ENCODE measurements at places on chromosomes 5 and 9. TPM values are rescaled to one million over a fixed set of nuclear protein-coding genes. Genes with fewer than 3 reads are reported as not detected.

DNA sequence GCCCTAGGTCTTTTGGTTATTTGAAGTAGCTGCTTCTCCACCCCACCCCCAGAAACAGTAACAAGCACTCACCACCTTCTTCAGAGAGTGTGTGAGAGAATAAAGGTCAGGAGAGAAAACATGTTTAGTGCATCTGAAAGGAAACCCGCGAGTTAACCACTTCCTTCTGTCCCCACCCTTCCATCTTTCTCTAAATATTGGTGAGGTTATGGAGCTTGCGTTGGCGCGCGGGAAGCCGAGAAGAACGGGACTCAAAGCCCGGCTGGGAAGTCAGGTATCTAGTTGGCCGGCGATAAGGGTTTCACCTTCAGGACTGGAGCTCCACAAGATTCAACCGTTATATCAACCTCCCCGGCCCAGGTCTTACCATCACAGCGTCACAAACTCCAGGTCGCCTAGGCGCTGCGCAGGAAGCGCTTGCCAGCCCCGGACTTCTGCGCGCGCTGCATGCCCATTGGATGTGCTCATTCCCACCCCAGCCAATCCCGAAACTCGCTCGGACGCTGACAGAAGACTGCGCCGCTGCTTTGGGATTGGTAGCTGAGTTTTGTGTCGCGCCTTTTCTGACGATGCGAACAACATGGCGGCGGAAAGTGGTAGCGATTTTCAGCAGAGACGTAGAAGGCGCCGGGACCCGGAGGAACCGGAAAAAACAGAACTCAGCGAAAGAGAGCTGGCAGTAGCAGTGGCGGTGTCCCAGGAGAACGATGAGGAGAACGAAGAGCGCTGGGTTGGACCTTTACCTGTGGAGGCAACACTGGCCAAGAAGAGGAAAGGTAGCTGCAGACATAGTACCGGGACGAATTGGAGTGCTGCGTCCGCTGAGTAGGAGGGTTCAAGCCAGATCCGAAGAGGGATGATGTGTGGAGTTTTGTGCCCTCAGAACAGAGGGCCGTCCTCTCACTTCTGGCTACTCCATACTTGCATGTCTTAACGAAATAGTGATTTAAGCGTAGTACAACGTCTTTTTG, at the start of the genes CENPK and PPWD1:
TSS of gene CENPK (minus strand) at position 438 of the 971 bp plus-strand sequence. CDS start 8,261 bp downstream, outside the sequence.
TSS of gene PPWD1 (plus strand) at position 566 of the 971 bp plus-strand sequence. CDS start at position 581, 15 bp downstream.
- peak; percentile 86 for DNase-seq
- peak within 1 kb of the TSS; percentile 100 for H3K27ac ChIP-seq
- peaks cover 38% of the 10 kb centered on the region for H3K4me1 ChIP-seq
- H3K36me3 ChIP-seq, result peaks cover 9% of the 10 kb centered on the region
- H3K4me3 ChIP-seq, result peak within 1 kb of the TSS; percentile 100
- no peaks in the 10 kb centered on the region for H3K27me3 ChIP-seq

DNA sequence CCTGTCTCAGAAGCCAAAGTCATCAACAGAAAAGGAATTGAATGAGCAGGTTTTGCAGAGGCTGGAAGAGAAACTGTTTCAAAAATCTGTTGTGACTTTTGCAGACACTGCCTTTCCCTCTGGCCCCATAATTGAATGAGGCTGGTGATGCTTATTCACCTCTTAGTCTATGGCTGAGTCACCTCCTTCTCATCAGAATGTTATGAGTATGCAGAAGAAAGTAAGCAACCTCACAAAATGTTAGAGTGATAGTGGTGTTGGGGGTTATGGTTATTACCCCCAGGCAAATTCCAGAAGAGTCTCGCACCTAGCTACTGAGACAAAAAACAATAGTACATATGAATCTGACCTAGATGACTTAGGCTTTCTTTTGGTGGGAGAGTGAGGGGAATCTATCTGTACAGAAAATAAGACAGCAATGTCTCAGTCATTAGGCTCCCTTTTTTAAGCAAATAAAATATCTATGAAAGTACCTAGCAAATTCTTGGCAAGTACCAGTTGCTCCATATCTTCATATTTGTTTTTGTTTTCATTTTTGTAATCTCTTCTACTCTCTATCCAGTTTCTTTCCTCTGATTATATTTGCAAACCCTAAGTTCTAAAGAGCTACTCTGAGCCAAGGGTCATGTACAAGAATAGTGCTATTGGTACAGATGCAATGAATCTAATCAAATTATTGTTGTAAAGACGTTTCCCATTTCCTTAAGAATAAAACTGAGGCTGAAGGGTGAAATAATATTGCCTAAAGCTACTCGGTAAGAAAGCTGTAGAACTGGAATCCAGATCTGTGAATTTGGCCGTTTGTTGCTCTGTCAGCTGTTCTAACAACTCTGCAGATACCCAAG, 498.1 kb upstream of the TNC start:
- no peaks in the 10 kb centered on the region for H3K36me3 ChIP-seq
- H3K27me3 ChIP-seq, result peaks cover 13% of the 10 kb centered on the region
- H3K4me3 ChIP-seq, result no peak overlapping the region
- H3K4me1 ChIP-seq, result no peaks in the 10 kb centered on the region
- no peak for DNase-seq

DNA sequence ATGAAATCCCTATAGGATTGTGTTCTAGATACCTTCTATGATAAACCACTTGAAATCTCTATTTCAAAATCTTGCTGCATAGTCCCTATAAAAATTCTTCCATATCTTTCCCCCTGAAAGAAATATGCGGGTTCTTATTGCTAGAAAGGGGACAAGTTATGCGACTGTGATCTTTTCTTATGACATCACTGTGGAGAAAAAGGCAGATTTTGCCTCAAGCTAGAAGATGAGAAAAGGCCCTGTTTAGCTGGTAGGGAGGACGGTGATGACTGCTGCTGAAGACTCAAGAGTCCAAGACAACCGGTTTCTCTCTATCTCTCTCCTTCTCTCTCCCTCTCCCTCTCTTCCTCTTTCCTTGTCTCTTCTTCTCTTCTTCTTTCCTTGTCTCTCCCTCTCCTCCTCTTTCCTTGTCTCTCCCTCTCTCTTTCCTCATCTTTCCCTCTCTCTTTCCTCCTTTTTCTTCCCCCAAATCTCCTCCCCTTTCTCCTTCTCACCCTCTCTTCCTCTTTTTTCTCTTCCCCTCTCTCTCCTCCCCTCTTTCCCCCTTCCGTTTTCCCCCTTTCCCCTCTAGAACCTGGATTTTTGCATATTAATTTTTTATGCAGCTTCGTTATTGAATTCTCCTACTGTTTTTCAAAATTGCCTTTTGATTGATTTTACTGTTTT, 5.3 kb downstream of the OR2S2 start:
- no peaks in the 10 kb centered on the region for H3K36me3 ChIP-seq

- H3K27ac ChIP-seq, result no peak overlapping the region
- H3K36me3 ChIP-seq, result no peaks in the 10 kb centered on the region
- no peak overlapping the region for H3K4me3 ChIP-seq
Observed at GRCh38 chr9:117927354-117927753, 223.2 kb downstream of the TLR4 start.

DNA sequence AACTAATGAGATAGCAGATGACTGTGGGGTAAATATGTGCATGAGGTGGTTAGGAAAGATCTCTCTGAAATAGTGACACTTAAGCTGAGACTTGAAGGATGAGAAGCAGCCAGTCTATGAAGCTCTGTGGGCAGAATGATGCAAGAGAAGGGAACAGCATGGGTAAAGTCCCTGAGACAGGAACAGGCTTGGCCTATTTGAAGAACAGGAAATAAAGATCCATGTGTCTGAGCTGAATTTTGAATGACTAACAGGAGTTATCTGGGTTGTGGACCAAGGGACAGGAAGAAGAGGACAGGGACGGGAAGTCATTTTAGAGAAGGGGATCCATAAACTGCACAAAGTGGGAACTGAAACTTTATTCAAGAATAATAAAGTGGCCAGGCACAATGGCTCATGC, 25.6 kb upstream of the HMGCS1 start:
- peaks cover 2% of the 10 kb centered on the region for H3K36me3 ChIP-seq
- no peaks in the 10 kb centered on the region for H3K27me3 ChIP-seq
- H3K27ac ChIP-seq, result no peak overlapping the region
- no peak overlapping the region for H3K4me3 ChIP-seq
- no peaks in the 10 kb centered on the region for H3K4me1 ChIP-seq

Gene FOXE1
- not detected for total RNA-seq

- DNase-seq, result peak; percentile 12
- H3K4me1 ChIP-seq, result peaks cover 8% of the 10 kb centered on the region
- no peak overlapping the region for H3K27ac ChIP-seq
Observed at GRCh38 chr5:82349652-82350051, 71.5 kb upstream of the RPS23 start.

GRCh38 chr9:135038331-135038730, 49.1 kb upstream of the OLFM1 start:
- peaks cover 2% of the 10 kb centered on the region for H3K4me1 ChIP-seq
- no peaks in the 10 kb centered on the region for H3K36me3 ChIP-seq
- no peak overlapping the region for H3K4me3 ChIP-seq
- H3K27me3 ChIP-seq, result peaks cover 49% of the 10 kb centered on the region
- DNase-seq, result no peak

- no peak overlapping the region for H3K4me3 ChIP-seq
- H3K36me3 ChIP-seq, result no peaks in the 10 kb centered on the region
- H3K27me3 ChIP-seq, result no peaks in the 10 kb centered on the region
Observed at GRCh38 chr5:179119415-179120170, 59.4 kb downstream of the ZNF354C start.

Measured in T-helper 17 cell (primary cell).